ENCODE measurements at places on chromosomes 2 and 18.

GRCh38 chr2:168649562-168649961 lies 152.9 kb upstream of the NOSTRIN start:
- no peak for DNase-seq

DNA sequence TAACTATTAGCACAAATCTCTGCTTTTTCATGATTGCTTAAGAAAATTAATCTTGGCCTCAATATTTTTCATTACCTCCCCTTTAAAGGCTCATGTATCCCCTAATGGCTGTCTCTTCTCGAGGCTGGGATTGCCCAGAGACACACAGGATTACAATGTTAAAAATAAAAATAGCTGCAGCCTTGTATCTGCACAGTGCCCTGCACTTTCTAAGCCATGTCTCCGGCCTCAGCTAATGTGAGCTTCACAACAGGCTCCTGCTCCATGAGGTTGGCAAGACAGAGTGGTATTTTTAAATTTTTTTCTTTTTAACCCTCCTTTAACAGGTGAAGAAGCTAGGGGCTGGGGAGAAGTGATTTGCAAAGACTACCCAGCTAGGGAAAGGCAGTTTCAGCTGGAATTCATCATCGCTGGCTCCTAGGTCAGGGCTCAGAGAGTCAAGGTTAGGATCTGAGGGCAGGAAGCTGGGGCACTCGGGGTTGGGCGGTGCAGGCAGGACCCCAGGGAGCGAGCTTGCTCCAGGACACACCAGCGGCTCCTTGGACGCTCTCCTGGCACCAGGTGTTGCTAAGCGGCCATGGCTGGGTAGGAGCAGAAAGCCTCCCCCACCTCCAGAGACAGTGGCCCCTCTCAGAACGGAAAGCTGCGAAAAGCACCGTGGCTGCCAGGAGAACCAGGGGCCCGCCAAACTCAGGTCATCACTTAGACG lies 135.6 kb downstream of the SMAD2 start:
- DNase-seq = no peak

DNA sequence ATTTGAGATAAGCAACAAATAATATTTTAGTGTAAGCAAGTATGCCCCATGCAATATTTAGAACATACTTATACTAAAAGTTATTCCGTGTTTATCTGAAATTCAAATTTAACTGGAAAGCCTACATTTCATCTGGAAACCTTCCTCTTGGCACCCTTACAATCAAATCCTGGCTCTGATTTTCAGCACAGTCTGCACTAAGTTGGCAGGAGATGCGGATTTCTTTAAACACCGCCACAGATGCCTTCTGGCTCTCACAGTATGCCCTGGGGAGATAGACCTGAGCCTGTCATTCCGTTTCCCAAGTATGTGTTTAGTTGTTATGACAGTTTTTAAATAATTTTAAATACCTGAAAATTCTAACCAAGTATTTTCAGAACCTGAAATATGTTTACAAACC lies 7.3 kb upstream of the MLPH start:
- DNase-seq = no peak

GRCh38 chr2:191056228-191056627 lies 42.3 kb upstream of the STAT1 start:
- no peak for DNase-seq

- DNase-seq = no peak
These were observed 2.0 kb downstream of the SLC14A2 start for GRCh38 chr18:45617284-45617683.

GRCh38 chr18:50439460-50440015 lies 64.7 kb downstream of the SKA1 start:
- no peak for DNase-seq

DNA sequence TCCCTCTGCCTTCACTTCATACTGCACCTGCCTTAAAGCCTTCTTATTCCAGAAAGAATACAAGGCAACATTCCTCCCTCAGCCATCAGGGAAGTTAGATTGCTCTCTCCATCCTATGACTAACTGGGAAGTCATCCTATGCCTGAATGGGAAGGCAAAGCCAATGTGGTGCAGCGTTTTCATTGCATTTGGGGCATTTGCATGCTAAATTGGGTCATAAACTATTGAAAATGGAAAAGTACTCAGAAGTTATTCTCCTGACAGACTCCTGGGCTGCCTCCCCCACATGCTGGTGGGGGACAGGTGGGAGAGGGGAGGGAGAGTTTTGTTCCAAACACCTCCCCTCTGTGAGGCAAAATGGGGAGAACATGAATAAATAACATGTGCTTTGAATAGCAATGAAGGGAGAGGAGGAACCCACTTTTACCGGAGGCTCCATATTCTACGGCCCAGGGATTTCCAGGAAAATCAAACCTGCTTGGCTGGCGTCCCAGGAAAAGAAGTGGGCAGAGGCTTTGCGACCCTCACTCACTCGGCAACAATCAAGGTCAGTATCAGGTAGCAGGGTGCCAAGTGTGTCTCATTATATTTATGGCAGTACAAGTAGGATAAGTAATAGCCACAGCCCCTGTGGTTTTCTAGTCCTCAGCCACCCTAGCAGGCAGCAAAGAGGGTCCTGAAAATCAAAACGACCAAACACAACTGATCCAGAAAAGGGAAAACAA lies 84.1 kb downstream of the BOD1L2 start:
- no peak for DNase-seq

GRCh38 chr2:38653715-38654527 lies 12.0 kb upstream of the GALM start:
- peak; percentile 69 for DNase-seq

DNA sequence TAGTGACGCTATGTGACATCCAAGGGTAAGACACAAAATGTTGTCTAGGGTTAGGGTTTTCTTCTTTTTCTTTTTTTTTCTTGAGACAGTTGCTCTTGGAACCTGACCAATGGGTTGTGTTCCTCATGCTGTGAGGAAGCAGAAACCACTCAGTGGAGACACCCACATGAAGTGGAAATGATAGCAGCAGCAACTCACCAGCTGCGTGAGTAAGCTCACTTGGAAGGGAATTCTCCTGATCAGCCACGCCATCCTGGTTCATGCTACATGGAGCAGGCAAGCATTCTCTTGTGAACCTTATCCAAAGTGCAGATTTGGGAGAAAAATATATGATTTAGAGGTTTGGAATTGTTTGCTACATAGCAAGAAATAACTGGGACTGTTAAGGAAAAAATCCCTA lies 863.7 kb downstream of the EPHA4 start:
- DNase-seq = no peak

DNA sequence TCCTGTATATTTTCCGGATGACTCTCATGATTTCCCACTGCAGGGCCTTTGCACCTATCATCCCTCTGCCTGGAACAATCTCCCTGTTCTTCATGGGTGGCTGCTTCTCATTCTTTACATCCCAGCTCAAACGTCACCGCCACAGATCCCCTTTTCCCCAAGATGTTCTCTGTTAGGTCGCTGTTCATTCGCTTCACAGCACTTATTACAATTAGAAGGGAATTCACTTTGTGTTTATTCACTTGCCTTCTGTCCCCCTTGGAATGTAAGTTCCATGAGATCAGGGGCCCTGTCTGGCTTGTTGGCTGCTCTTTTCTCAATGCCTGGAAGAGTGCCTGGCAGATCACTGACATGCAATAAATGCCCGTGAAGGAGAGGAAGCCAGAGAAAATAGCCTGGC lies 106.7 kb downstream of the FOXI3 start:
- DNase-seq = no peak

GRCh38 chr2:43340066-43340465 lies 113.7 kb upstream of the ZFP36L2 start:
- DNase-seq = no peak

- no peak for DNase-seq
These were observed 36.5 kb upstream of the SIX2 start for GRCh38 chr2:45045706-45046105.

DNA sequence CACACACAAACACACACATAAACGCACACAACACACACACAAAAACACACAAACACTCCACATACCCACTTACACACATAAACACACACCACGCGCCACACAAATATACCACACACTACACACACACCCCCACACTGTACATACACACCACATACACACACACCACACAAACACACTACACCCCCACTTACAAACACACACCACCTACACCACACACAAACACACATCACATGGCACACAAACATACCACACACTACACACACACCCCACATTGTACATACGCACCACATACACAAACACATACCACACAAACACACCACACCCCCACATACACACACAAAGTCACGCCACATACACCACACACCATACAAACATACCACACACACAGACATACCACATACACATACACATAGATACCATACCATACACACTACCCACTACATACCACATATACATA lies 59.9 kb downstream of the TWIST2 start:
- DNase-seq = no peak

DNA sequence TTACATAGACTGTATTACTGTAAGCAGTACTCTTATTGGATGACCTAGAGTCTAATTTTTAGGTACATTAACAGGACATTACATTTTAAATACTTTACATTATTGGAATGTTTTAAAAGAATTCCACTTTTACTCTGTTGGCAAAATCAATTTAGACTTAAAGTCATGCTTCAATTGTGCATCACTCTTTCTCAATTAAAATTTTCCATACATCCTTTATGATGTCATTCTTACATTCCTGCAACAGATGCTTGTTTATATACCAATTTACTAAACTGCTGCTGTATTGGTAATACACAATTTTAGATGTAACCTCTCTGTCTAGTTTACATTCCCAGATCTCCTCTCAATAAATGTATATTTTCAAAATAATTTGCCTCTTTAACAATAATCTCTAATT lies 440.1 kb downstream of the ZEB2 start:
- no peak for DNase-seq

- DNase-seq = no peak
These were observed 901.6 kb downstream of the EPHA4 start for GRCh38 chr2:220670511-220670910.

- DNase-seq = no peak
These were observed 16.2 kb upstream of the MAPRE2 start for GRCh38 chr18:35024965-35025364.

DNA sequence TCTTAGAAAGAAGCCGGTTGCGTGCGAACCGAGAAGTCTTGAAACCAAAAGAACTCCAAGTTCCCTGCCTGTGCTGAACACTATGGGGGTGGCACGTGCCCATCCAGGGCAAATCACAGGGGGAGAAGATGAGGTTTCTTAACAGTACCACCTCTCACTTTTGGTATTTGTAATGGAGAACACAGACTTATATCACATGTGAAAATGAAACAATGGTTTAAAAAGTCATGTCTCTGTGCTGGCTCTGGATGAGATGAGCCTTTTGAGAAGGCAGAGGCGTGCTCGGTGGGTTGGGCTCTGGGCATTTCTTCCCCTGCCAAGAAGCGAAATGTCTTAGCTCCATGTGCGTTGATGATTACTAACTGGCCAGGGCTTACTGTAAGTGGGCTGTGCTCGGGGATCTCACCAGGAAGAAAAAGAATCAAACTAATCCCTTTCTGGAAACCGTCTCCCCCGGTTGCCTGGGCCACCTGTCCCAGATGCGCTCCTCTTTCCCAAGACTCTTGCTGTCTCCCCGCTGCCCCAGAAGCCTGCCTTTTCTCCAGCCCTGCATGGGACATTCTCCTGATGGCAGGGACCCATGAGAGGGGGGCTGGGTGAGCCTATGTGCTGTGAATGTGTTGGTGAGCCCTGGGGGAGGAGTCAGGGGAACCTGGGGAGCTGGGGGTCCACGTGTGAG lies 252.9 kb downstream of the PRKCE start:
- DNase-seq = no peak

GRCh38 chr2:239273280-239274234 lies 127.3 kb downstream of the HDAC4 start:
- DNase-seq = no peak

DNA sequence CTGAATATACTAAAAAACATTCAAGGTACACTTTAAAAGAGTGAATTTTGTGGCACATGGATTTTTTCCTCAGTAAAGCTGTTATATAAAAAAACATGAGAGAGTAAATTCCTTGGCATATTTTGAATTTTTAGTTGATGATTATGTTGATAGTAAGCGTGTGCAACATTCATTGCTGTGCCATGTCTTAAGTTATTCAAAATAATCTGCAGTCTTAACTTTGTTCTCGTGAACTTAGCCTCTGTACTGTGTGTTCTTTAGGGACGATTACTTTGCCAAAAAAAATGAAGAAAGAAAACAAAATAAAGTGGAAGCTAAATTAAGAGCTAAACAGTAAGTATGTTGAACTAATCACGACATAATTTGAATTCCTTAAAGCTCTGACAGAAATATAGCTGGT lies 9.6 kb downstream of the SSB start:
- no peak for DNase-seq

GRCh38 chr2:43210467-43211303 lies 15.7 kb downstream of the ZFP36L2 start:
- DNase-seq = no peak
